ENCODE measurements at places on chromosomes 4 and X.

DNA sequence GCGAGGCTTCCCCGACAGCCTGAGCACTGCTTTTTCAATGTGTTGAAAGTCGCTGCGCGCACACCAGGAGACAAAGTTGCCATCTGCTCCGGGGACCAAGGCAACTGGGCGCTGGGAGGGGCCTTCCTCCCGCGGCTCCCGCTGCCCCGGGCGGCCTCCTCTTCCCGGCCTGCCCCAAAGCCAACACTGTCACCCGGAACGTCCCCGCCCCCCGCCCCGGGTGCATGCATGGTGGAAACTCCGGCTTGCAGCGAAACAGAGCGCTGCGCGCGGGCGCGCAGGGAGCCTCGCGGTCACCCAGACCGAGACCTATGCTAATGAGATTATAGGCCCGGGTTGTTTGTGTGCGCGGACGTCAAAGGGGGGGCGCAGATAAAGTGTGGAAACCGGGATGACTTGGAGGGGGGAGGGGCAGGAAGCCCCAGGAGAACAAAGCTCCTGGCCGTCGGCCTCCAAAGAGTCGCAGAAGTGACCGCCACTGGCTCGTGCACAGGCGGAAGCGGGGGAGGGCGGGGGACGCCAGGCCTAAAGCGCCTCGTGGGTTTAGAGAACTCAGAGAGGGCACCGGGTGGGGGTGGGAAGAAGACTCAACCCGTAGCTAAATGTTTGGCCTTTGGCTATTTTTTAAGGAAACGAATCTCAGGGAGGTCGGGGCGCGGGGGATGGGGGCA lies 88.8 kb downstream of the BCOR start:
- no peak for DNase-seq

DNA sequence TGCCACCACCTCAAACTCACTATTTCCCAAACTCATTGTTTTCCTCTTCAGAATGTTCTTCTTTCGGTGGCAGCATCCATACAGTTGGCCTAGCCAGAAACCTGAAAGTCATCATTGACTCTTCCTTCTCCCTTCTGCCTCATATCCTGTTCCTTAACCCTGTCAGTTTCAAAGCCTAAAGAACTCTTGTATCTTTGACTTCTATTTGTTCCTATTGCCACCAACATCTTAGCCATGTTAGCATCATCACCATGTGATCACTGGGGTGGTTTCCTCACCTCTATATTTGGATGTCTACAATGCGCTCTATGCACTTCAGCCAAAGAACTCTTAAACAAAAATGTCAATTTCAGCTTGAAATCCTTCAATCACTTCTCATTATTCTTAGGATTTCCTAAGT lies 29.0 kb downstream of the DDX60L start:
- no peak for DNase-seq

GRCh38 chr4:140726776-140727500 lies 29.2 kb downstream of the TBC1D9 start:
- DNase-seq = no peak

- DNase-seq = no peak
These were observed 11.6 kb downstream of the PAGE4 start for GRCh38 chrX:49840679-49841078.

- DNase-seq = no peak
These were observed 2.1 kb upstream of the CCNG2 start for GRCh38 chr4:77154761-77155499.

- DNase-seq = no peak
These were observed 2.2 kb downstream of the SLITRK4 start for GRCh38 chrX:143633461-143634308.

DNA sequence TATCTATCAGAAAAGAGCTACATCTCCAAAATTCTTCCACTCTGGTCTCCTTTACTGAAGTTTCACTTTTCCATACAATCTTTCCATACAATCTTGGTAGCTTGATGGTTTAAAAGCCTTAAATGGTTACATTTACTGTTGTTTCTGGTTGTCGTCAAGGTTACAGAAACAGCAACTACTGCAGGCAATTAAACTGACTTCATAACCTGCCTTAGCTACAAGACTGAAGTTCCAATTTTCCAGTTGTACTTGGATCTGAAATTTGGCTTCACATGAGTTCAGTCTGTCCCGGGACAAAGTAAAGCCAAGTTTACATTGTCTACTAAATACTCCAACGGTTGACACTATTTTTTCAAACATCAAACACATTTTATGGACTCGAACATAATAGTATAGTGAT lies 326.4 kb downstream of the ANKRD50 start:
- no peak for DNase-seq

DNA sequence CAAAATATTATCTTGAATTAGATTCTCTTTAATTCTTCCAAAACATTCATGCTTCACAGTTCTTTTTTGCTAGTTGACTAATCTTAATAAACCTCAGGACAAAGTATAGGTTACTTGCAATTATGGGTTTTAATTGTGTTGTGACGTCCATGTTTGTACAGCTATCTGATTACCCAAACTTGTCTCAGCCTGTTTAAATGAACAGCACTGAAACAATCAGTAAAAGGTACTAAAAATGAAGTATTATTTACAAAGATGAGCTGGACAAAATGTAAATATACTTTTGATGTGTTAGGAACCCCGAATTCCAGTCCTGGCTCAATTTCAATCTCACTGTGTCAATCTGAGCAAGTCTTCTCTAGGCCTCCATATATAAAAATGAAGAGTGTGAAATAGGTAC lies 57.4 kb upstream of the SLC6A14 start:
- DNase-seq = no peak

GRCh38 chr4:110620691-110621327 lies 2.1 kb downstream of the PITX2 start:
- no peak for DNase-seq

DNA sequence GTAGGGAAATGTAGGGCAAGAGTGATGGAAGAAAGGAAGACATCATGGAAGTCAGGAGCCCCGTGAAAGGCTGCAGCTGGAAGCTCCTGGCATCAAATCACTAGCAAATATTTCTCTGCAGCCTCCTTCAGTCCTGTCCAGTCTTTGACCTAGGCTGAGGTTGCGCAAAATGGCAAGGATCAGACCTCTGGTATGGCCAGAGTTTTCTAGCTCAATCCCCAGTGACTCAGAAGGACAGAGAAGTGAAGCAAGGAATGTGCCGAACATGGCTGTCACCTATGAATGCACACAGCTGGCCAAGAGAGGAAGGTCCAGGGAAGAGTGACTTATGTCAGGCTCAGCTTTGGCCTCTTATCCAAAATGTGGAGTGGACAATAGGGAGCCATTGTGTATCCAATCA lies 71.1 kb upstream of the PHOX2B start:
- DNase-seq = no peak

DNA sequence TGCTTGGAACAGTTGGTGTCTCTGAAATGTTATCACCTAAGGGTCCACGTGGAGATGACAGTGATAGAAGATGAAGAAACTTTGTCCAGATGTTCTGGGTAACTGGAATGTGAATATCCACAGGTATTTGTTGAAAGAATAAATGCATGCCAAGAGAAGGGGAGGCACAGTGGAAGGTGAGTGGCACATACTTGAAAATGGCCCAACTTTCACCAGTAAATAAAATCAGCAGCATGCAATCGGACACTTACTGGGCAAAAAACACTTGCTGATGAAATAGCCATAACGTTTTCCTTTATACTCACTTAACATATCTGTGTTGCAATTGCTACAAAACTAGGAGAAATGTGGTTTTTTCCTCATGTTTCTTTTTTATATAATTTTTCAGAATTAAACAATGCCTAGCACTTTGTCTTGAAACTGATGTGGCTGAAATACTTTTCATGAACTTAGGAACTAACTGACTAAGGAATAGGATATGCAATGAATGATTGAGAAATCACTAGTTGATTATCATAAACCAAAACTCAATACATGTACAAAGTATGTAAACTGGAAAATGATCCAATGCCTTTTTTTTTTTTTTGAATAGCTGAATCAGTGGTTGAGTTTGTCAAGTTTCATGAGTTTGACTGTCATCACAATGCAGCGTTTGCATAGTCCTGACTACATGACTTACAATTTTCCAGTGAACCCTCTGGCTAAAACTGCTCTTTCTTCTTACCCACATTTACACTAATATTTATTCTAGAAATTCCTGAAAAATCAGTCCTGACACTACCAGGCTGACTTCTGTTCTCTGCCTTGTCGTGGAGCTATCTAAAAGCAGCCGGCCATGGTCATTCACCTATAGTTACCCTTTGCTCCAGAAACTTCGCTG lies 127.4 kb downstream of the CPE start:
- DNase-seq = peak; percentile 23

GRCh38 chr4:153447175-153447905 lies 18.8 kb upstream of the TMEM131L start:
- no peak for DNase-seq

DNA sequence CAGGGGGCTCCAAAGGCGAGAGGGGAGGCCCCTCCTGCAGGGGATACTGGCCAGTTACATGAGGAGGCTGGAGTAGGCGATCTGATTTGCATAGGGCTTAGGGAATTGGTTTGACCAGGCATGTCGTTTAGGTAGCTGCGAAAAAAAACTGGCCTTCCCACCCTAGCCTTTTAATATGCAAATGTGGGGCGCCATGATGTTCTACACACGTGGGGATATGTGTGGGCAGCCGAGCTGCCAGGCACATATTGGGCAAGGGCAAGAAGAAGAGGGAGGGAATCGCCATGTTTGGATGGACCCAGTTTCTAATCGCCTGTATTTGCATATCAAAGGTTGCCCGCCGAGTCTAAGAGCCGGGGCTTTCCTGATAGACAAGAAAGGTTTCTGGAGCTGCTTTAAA lies 121.3 kb downstream of the PRKX start:
- DNase-seq = no peak

DNA sequence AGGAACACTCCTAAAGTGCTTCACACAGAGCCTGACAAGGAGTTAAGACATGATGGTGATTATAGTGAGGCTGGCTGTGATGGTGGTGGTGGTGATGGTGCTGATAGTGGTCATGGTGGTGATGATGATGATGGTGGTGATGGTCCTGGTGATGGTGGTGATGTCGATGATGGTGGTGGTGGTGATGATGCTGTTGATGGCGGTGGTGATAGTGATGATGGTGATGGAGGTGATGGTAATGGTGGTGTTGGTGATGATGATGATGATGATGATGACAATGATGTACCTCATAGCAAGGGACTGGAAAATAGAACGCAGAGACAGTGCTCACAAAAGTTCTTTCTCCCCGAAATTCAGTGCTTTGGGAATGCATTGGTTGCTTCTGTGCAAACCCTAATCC lies 34.3 kb upstream of the PSAPL1 start:
- no peak for DNase-seq

DNA sequence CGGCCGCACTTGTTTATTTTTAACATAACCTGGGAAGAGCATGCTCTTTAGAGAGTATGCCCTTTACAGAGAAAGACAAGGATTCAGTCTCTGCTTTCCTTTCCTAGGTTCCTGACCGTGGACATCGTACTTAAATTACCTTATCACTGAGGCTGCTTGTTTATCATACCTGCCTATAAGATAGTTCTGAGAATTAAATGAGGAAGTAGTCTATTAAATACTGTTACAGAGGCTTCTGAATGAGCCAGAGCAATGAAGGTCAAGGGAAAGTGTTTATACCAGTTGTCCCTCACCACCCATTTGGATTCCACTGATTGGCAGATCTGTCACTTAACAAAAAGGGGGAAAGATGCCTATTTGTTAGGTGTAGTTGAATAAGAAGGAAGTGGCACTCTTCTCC lies 10.0 kb downstream of the TXLNG start:
- no peak for DNase-seq

DNA sequence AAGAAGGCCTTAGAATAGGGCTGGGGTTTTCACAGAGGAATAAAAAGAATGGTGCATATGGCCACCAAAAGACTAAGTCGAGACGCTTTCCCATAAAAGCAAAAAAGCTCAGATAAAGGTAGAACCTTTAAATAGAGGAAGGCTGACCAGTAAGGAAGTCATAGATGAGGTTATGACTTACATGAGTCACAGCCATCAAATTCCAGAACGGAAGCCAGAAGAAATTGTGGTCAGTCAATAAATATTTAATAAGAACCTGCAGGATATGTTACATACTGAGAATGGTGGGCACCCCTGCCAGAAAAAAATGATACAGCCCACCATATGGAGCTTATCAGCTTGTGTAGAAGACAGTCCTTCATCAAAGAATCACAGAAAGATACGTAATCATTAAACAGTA lies 120.1 kb downstream of the MANBA start:
- DNase-seq = peak; percentile 37

DNA sequence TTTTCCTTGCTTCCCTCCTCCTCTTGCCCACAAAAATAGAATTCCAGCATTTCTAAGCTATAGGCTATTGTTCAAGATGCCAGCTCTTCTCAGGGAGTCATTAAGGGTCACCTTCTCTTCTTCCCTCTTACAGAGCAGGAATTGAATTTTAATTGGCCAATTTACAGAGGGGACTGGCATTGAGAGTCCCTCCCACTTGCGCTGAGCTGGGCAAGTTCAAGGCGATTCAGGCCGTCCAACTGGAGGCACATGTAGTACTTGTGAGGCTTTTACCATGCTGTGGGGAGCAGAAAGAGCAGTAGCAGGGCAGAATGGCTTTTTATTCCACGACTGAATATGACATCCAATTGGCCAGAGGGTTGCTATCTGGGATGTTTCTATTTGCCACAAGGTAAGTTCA lies 181.9 kb downstream of the SOWAHB start:
- no peak for DNase-seq

GRCh38 chrX:140480765-140481164 lies 24.1 kb downstream of the SOX3 start:
- no peak for DNase-seq

- DNase-seq = no peak
These were observed 430.5 kb upstream of the TRAM1L1 start for GRCh38 chr4:117515921-117516320.

DNA sequence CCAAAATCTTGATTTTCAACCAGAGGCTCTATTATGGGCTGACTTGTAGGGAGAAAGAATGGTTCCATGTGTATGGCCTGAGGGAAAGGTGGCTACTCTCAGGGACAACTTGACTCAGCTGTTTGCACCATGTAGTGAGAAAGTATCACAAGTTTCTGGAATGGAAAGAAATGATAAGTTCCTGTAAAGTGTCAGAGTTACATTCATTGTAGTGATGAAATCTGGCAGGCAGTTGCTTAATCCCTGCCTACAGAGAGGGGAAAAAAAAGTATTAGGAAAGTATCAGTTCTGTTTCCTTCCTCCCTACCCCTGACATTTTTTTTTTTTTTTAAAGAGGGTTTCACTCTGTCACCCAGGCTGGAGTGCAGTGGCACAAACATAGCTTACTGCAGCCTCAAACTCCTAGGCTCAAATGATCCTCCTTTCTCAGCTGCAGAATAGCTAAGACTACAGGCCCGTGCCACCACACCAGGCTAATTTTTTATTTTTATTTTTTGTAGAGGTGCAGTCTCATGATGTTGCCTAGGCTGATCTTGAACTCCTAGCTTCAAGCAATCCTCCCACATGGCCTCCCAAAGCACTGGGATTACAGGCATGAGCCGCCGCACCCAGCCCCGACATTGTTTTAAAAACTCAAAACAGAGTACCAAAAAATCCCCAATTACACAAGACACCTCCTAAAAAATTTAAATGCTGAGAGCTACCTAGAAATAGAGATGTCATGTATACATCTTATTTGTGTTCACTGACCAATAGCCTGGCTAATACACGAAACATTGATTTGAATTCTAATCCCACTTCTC lies 4.8 kb upstream of the FBXL5 start:
- no peak for DNase-seq
